NCI-H2081 treated with DMSO at 0.1 percent for 48 hours (cell line): ENCODE measurements at places on chromosomes 7 and 10.

DNA sequence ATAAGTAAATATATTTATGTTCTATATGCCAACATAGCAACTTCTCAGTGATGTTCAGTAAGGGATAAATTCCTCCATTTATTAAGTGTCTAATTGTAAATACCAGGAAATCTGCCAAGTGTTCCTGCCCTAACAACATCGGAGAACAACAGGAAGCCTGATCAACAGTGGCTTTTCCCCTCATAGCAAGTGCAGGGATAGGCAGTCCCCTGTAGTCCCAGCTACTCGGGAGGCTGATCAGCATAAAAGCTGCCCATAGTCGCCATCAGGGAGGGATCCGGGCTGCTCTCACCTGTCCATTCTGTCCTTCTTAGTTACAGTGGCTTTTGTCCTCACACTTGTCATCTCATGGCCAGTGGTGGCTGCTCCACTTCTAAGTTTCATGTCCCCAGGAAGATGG is 141.3 kb downstream of the IDE start:
- DNase-seq, result no peak

- no peak for DNase-seq
Measured at GRCh38 chr10:70779088-70779487, 6.1 kb downstream of the TBATA start.

- no peak for DNase-seq
Measured at GRCh38 chr10:129877773-129878371, 86.2 kb downstream of the EBF3 start.

DNA sequence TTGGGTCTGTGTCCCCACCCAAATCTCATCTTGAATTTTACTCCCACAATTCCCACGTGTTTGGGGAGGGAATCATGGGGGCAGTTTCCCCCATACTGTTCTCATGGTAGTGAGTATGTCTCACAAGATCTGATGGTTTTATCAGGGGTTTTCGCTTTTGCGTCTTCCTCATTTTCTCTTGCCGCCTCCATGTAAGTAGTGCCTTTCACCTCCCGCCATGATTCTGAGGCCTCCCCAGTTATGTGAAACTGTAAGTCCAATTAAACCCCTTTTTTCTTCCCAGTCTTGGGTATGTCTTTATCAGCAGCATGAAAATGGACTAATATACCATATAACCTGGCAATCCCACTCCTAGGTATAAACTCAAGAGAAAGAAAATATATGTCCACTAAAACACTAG is 25.9 kb upstream of the SP4 start:
- no peak for DNase-seq

DNA sequence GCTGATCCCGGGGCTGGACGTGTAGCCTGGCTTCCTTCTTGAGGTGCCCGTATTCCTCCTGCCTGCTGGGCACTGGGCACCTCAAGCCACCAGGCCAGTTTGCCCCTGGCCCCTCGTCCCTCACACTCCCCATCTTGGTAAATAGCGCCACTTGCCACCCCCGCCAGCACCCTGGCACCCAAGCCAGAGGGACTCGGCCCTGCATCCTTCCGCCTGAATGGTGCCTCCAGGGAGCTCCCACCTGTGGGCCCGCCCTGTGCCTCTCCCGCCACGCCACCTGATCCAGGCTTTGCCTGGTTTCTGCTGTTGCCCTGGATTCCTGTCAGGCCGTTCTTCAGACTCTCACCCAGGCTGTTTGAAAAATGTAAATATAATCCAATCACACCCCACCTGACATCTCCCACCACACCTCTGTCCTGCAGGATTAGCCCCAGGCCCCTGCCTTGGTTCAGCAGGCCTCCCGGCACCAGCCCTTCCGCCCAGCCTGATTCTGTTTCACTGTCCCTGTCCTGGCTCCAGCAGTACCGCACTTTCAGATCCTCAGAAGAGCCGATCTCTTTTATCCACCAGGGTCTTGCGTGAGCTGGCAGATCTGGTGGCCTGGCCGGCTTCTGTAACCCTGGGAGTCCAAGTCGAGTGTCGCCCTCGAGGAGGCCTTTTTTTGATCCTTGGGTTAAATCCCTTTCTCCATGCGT is 33.8 kb downstream of the WIPI2 start:
- no peak for DNase-seq

- DNase-seq, result no peak
Measured at GRCh38 chr10:59242057-59242456, 65.6 kb downstream of the PHYHIPL start.

DNA sequence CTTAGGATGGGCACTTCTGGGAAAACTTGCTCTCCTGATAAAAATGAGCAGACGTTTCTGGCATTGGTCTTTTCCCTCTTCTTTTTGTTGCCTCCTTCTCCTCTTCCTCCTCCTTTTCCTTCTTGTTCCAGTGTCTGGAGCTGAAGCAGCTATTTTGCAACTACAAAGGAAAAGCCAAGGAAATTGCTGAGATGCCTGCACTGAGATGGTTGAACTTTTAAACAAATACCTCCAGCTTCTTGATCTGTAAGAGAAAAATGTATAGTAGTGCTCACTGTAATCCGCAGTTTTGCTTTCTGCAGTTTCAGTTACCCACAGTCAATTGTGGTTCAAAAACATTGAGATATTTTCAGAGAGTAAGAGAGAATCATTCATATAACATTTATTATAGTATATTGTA is 7.5 kb upstream of the SND1 start:
- DNase-seq, result no peak

DNA sequence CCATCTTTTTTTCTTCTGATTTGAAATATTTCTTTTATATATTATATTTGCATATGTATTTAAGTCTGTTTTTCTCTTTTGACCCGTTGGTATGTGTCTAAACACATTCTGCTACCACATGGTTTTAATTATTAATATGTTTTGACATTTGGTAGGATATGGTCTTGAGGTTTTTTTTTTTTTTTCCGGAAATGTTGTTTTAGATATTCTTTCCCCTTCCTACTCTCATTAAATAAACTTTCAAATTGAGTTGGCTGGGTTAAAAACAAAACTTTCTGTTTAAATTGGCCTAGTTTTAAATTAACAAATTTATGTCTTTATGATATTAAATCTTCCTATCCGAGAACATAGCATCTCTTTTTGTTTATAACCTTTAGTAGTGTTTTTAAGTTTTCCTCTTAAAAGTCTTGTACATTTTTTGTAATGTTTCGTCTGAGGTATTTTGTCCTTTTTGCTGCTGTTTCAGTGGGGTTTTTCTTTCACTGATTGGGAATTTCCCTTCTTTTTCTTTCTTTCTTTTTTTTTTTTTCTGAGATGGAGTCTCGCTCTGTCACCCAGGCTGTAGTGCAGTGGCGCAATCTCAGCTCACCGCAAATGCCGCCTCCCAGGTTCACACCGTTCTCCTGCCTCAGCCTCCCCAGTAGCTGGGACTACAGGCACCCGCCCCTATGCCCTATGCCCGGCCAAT is 25.4 kb downstream of the STAM start:
- no peak for DNase-seq

GRCh38 chr7:129771928-129772479 is 160.5 kb downstream of the NRF1 start:
- DNase-seq, result no peak

- DNase-seq, result no peak
Measured at GRCh38 chr7:22286436-22286835, 70.5 kb downstream of the RAPGEF5 start.

GRCh38 chr10:110389255-110389654 is 84.5 kb upstream of the SMNDC1 start:
- DNase-seq, result no peak

GRCh38 chr7:123351516-123352505 is 152.0 kb upstream of the SLC13A1 start:
- no peak for DNase-seq

- no peak for DNase-seq
Measured at GRCh38 chr7:32030904-32031692, 39.1 kb downstream of the PDE1C start.

- no peak for DNase-seq
Measured at GRCh38 chr10:71737001-71737833, 17.6 kb upstream of the C10orf105 start.

DNA sequence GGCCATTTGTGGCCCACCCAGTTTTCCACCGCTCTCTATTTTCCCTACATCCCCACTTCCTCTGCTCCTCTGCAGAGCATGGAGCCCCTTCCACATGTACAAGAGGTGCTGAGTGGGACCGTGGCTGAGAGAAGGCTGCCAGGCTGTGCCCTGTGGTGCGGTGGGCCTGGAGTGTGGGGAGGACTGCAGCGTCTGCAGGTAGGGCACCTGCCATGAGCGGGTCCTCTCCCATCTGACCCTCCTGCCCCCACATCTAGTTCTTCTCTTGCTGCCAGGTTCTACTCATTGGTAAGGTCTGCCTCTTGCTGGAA is 145.6 kb upstream of the FAM20C start:
- DNase-seq, result no peak

GRCh38 chr7:78905436-78905835 is 548.0 kb downstream of the MAGI2 start:
- DNase-seq, result no peak

DNA sequence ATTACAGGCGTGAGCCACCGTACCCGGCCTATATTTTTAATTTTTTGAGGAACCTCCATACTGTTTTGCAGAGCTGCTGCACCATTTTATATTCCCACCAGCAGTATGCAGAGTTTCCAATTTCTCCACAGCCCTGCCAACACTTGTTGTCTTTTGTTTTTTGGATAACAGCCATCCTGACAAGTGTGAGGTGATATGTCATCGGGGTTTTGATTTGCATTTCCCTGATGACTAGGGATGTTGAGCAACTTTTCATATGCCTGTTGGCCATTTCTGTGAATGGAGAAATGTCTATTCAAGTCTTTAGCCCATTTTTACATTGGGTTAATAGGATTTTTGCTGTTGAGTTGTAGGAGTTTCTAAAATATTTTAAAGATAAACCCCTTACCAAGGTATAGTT is 22.2 kb downstream of the ENTPD7 start:
- no peak for DNase-seq

DNA sequence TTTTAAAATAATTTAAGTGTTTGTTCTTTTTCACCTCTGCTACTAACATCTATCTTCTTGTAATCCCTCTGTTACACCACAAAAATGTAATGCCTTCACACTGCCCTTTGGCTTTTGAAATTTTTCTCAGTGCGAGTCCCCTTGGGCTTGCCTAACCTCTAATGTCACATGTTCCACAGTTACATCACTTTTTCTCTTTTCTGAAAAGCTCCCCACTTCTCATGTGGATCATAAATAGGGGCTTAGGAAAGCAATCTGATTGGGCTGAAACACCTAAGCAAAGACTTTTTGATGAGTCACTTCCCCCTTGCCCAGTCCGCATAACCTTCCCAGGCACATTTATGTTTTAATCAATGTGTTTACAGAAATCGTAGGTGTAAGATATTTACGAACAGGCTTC is 288.2 kb downstream of the IPMK start:
- no peak for DNase-seq

DNA sequence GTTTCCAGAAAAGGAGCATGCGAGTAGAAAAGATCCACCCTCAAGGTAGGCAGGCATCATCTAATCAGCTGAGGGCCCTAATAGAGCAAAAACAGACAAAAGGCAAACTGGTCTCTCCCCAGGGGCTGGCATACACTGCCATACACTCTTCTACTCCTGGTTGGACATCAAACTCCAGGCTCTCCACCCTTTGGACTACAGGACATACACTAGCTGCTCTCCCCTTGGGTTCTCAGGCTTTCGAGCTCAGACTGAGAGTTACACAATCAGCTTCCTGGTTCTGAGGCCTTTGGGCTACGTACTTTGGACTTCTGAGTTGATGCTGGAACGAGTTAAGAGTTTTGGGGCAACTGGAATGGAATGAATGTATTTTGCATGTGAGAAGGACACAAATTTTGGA is 50.9 kb upstream of the TM9SF3 start:
- DNase-seq, result no peak

DNA sequence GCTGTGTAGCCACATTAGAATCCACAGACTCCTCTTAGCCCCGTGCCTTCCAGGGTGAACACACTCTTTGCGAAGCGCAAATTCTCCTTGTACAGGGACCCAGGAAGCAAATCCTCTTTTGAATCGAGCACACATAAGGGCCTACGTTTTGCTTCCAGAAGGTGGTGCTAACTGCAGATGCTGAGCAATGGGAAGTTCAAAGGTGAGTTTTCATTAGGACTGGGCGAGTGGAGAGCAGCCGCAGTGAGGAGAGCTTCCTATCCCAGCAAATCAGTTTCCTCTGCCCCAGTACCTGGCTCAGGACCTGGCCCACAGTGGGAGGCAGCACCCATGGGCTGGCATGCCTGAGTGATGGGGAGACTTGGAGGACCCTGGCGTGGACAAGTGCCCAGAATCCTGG is 23.5 kb upstream of the GPR26 start:
- DNase-seq, result no peak

GRCh38 chr10:78688901-78689583 is 379.7 kb upstream of the ZMIZ1 start:
- no peak for DNase-seq

GRCh38 chr10:89502549-89502948 is 32.8 kb downstream of the SLC16A12 start:
- DNase-seq, result no peak

DNA sequence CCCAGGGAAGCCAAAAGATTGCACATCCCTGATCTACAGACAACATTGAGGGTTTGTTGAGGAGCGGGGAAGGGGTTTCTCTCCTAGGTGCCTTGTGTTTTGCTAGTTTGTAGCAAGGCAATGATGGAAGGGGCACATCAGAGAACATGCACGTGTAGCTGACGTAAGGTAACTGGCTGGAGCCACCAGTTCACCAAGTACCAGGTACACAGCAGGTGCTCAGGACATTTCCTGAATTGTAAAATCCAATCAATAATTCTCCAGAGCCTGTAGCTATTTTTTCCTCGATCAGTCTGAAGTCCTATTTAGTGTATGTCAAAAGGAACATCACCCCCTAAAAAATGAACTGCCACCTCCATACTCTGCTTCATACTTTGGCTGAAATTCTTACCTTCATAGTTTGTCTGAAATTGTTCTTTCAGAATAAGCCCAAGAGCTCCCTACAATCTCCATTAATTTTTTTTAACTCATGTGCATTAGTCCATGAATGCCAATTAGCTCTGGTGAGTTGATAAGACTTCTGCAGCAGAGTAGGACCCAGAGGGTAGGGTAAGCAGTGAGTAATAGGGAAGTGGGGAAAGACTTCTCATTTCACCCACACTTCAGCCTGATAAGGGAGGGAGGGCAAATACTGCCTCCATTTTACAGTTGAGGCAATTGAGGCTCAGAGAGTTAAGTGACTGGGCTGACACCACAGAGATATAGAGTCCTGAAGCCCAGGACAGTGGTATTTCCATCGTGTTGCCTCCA is 36.0 kb upstream of the SLC26A3 start:
- no peak for DNase-seq

GRCh38 chr7:130286881-130287280 is 6.1 kb upstream of the CPA4 start:
- no peak for DNase-seq

DNA sequence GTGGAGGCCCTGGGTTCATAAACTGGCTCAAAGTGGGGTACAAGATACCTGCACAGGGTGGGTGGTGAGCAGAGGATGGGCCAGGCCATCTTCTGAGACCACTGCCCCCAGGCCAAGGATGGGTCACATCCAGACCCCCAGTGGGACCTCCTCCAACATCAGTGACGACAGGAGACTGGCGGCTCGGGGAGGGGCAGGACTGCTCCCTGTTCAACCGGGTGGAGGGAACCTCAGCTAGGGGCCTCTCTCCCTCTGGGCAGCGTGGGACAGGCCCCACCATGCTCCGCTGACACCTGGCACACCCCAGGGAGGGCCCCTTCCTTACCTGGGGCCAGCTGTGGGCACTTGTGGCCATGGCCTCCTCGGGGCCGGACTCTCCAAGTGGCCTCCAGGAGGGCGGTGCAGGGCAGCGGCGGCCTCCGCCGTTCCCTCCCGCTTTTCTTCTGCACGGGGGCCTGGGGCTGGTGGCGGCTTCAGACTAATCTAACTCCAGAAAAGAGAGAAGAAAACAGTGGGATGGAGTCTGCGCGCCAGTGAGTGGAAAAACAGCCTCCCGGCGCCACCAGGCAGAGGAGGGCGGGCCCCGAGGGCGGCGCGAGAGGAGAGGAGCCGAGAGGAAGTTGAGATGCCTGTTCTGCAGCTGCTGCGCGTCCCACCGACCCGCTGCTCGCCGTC is at the start of gene CALHM2:
Gene CALHM2 (minus strand): TSS at position 540 of the 675 bp plus-strand sequence. CDS start 2,429 bp downstream, outside the sequence.
- no peak for DNase-seq
